Fibroblast of skin of left quadriceps (primary cell): ENCODE measurements at places on chromosomes 5 and 9.

DNA sequence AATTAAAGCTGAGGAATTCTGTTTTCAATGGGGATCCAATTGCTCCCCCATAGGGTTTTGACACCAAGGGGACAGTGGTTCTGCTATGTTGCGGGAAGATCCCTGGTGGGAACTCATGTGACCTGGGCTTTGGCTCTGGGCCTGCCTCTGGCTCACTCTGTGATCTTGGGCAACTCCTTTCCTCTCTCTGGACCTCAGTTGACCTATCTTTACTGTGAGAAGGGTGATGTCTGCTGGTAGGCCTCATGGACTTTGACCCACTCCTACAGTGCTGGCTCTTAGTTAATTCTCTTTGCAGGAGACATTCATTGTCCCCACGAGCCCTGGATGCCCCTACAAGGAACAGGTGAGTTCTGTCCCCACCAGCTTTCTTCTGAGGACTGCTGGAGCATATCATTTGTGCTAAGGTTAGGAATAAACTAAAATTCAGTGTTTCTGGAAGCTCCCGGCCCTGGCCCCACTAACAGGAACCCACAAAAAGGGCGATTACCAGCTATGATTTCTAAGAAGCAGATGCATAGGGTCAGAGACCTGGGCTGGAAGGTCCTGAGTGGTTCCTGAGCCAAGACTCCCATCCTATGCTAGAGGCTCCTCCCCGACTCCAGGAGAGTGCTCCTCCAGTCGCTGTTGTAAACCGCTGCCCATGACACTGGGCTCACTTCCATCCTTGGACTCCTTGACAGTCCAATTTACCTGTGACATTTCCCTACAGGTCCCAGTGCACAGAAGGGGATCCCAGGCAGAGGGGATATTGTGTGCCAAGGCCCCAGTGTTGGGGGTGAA, 218.3 kb downstream of the PAX5 start:
- DNase-seq: no peak

DNA sequence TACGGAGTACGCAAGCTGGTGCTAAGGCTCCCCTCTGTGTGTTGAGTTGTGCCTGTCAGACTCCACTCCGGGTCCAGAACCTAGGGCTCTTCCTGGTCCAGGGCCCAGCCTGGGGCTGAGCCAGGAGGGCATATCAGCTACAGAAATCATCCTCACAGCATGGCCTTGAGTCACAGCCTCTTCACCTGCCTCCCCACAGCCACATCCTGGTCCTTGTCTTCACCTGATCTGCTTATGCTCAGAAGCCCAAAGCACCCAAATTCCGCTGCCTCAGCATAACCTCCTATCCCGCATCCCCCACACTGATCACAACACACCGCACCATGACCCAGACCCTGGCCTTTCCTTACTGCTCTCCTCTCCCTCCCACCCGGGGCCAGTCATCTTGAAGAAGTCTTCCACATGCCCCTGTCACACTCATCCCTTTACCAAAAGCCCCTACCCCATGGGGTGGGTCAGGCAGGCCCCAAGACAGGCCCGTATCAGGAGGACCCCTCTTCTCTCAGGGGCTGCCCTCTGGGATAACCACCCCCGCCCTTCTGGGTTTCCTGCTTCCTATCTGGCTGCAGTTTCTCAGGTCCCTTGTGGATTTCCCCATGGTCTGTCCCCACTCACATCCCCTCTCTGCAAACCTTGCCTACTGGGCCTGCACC, 1.3 kb upstream of the IL3 start:
- no peak for DNase-seq

DNA sequence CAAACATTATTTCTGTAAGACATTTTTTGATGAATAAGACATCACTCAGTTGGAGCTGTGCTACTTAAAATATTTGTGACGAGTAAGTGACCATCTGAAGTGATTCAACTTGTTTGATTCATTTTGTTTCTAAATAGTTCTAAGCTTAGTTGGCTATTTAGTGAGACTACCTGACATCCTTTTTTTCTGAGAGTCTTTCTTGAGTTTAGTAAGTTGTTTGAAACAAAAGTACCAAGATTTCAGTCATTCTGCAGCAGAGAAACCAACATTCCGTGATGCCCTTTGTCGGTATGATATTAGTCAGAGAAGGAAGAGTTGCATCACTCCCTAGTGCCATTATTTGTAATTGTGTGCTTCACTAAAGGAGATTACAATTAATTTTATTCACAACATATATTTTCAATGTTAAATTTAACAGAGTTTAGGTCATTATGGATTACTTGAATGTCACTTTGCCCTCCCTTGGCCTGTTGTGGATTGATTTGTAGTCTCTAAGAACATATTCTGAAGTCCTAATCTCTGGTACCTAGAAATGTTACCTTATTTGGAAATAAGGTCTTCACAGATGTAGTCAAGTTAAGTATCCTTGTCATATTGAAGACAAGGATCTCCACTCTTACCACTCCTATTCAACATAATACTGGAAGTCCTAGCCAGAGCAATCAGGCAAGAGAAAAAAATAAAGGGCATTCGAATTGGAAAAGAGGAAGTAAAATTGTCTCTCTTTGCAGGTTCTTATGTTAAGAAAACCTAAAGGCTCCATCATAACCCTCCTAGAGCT, 212.2 kb downstream of the PCSK1 start:
- DNase-seq: no peak

- no peak for DNase-seq
These were observed 265.4 kb downstream of the RASEF start for GRCh38 chr9:82797534-82797933.

DNA sequence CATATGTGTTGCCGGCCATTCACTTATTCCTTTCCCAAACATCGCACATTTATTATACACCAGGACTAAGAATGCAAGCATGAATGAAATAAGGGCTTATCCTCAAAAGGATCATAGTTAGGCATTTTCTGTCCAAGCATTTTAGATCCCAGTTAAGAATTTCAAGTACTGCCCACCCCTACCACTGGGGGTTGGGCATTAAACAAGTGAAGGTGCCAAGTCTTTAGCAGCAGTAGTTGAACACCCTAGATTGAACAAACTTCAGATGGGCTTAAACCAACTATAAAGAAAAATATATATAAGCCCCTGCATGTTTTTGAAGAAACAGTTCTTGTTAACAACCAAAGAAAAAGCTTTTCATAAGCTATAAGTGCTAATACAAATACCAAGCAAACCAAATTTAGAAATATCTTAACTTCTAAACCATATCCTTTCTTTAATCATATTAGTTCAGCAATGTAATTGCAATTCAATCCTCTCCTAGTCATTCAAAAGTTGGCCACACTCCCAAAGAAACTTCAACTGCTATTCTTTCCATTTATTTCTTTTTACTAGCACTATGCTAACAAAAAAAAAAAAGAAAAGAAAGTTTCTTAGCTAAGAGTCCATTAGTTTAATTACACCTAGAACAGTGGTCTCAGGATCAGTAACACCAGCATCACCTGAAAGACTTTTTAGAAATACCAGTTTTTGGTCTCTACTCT, 149.8 kb downstream of the MLLT3 start:
- no peak for DNase-seq

GRCh38 chr5:71778678-71779276, 59.7 kb downstream of the CARTPT start:
- peak; percentile 22 for DNase-seq

- no peak for DNase-seq
These were observed 30.7 kb downstream of the AP3S1 start for GRCh38 chr5:115872447-115872846.

DNA sequence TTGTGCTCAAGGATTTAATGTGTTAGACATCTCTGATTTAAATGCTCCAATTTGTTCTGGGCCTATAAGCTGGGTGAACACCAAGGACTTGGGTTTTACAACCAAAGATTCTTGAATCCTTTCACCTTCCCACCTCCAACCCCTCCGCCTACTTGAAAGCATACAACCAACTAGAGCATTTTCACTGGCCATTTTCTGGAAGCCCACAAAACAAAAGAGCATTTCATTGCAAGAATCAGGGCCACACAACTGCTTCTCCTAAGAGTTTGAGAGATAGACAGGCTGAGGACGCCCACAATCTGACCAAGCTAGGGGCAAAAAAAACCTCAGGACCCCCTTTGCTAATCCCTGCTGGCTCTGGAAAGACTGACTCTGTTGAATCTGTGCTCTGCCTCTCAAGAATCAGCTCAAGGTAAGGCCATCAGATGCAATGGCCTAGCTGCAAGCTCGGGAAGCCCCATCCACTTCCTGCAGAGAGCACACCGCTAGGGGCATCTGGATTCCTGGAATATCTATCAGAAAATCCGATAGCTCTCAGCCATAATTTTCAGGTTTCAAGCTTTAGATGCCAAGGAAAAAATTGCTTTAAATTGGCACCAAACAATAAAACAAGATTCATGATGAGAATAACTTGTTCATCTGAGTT, 57.7 kb downstream of the RETREG1 start:
- no peak for DNase-seq

DNA sequence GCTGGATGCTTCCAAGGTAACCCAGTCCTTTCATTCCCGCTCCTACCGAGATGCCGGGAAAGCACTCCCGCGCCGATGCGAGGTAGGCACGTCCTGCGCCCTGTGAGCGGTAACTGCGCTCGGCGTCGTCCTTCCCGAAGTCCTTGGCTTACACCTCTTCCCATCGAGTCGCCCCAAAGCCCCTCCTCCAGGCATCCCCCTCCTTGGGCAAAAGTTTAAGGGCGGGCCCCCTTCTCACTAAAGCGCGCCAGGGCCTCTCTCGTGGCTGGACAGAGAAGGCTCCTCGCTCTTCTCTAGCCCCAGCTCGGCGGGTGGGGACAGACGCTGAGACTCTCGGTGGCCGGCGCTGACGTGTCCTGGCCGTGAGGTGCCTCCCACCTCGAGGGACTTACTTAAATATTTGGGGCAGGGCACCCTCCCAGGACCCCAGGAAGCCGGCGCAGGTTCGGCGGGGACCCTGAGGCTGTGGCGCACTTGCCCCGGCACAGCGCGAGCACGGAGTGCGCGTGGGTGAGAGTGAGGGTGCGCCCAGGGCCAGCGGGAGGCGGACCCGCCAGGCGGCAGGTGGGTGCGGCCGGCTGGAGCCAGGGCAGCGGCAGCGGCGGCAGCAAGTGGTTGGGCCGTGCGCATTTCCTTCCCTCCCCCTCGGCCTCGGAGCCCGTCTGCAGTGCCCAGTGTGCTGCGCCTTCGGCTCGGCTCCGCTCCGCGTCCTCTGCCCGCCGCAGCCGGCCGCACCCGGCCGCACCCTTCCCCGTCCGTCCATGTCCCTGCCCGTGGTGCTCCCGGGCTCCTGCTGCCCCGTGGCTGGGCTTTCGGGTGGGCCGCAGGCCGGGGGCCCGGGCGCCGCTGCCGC, at the start of gene ENTREP1:
Gene ENTREP1 (plus strand): TSS at position 667 of the 853 bp plus-strand sequence. CDS start 95 bp downstream, at position 762.
- DNase-seq: no peak
